H54 (cell line): ENCODE measurements at places on chromosomes 13 and 19.

- DNase-seq = no peak
Observed at GRCh38 chr19:13121551-13122274, 3.6 kb downstream of the NACC1 start.

GRCh38 chr19:39046037-39046821, 13.9 kb upstream of the FBXO27 start:
- DNase-seq = no peak

GRCh38 chr13:37383856-37384370, 214.7 kb downstream of the POSTN start:
- no peak for DNase-seq

GRCh38 chr13:111156421-111156820, 41.3 kb downstream of the ARHGEF7 start:
- no peak for DNase-seq

DNA sequence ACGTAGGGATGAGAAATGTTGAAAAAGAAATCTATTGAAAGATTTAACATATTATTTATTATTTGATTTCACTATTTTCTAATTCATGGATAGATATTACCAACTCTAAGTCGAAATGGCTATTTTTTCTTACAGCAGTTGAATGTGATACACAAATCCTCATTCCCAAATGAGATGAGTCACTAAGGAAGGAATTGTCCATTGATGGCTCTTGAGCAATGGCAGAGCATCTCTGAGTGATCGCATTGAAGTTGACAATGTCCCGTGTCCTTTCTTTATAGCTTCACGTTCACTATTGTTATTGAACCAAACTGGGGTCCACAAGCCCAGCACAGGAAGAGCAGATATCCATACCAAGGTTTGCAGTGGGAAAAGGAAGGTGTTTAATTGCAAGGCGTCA, 648.3 kb upstream of the SPRY2 start:
- no peak for DNase-seq

DNA sequence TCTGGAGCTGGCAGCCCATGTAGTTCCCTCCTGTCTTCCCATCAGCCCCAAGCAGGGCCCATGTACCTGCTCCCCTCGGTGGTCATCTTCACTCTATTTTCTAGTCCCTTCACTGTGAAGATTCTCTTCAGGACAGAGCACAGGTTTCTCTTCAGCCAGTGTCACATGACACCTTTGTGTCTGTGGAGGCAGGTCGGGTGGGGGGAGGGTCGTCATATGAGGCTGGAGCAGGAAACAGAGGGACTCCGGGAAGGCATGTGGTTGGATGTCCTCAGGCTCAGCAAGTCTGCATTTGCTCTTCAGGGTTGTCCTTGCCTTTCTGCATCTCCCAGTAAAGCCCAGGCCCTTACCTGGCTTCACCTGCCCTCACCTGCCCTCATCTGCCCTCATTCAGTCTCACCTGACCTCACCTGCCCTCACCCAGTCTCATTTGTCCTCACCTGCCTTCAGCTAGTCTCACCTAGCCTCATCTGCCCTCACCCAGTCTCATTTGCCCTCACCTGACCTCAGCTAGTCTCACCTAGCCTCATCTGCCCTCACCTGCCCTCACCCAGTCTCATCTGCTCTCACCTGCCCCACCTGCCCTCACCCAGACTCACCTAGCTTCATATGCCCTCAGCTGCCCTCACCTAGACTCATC, 120.3 kb downstream of the ZDHHC20 start:
- no peak for DNase-seq

- no peak for DNase-seq
Observed at GRCh38 chr19:24060687-24061356, 26.2 kb upstream of the ZNF254 start.

DNA sequence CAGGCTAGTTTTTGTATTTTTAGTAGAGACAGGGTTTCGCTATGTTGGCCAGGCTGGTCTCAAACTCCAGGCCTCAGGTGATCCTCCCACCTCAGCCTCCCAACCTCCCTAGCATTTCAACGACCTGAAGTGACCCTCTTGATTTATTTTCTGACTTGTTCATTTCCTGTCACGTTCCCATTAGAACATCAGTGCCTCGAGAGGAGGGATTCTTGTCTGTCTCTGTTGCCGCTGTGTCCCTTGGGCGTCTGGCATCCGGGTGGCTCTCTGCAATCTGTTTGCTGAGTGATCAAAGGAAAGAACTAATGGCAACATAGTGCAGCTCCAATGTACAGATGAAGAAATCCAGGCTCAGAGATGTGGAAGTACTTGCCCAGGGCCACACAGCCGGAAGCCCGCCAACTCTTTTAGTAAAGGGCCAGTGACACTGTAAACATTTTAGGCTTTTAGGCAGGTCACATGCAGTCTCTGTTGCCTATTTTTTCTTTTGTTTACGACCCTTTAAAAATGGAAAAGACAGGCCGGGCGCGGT, 47.5 kb downstream of the NFIC start:
- DNase-seq = no peak

DNA sequence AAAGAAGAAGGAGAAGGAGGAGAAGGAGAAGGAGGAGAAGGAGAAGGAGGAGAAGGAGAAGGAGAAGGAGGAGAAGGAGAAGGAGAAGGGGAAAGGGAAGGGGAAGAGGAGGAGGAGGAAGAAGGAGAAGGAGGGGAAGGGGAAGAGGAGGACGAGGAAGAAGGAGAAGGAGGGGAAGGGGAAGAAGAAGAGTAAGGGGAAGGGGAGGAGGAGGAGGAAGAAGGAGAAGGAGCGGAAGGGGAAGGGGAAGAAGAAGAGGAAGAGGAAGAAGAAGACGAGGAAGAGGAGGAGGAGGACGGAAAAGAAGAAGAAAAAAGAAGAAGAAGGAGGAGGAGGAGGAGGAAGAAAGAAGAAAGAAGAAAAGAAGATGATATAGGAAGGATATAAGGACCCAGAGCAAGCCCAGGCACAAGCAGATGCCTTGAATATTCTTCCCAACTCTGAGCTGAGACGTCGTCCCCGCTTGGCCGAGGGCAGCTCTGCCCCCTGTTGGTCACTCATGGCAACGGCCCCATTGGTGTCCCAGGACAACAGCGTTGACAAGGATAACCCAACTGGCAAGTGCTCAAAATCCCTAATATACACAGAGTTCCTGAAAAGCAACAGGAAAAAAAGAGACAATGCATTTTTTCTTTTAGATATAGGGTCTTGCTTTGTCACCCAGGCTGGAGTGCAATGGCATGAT, 30.6 kb upstream of the IGSF23 start:
- DNase-seq = peak; percentile 42

DNA sequence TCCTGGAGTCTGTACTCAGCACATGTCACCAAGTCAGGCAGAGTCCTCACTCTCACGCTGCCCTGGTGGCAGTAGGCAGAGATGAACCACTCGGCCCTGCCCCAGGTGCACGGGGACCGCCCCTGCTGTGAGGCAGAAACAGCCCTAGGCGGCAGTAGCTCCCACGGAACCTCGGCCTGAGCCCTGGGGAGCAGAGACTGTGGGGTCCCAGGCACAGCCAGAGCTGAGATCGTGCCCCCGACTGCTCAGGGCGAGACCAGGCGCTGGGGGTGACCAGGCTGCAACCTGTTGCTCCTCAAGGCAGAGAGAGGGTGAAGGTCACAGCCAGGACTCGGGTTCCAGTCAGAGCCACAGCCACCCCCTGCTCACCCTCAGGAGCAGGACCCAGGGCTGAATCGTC, 34.9 kb downstream of the AP1M1 start:
- no peak for DNase-seq

GRCh38 chr19:677201-677600, 1.0 kb downstream of the FSTL3 start:
- peak; percentile 95 for DNase-seq

DNA sequence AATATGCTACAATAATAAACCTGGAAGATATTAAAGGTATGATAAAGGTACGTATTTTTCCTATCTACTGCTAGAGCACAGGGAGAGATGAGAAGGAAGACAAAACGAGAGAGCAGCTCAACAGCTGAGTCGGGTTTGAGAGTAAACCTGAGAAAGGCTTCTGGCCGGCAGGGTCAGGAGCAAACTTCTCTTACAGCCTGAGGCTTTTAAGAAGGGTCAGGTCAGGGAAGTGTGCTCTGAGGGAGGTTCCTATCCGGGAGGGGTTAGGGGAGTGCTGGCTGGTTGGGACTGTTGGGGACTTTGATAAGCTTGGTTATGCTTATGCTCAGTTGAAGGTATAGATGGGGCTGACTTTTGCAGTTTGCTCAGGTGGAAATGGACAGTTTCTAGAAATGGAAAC, 77.7 kb upstream of the PRR20A start:
- DNase-seq = no peak

DNA sequence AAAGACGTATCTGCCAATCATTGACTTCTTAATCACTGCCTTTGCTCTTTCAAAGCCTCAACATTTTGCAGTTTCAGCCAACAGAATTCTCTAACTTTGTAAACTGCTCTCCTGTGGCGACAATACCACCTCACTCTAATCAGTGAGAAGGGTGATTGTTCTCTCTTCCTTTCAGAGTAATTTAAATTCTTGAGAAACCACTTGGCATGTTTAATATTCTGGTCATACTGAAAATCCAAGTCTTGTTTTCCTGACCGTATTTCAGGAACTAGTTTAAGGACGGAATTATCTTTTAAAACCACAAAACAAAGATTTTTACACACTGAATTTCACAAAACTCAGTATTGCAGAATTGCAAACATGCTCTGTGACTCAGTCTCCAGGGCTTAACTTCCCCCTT, 5.2 kb upstream of the CDC16 start:
- DNase-seq = no peak

DNA sequence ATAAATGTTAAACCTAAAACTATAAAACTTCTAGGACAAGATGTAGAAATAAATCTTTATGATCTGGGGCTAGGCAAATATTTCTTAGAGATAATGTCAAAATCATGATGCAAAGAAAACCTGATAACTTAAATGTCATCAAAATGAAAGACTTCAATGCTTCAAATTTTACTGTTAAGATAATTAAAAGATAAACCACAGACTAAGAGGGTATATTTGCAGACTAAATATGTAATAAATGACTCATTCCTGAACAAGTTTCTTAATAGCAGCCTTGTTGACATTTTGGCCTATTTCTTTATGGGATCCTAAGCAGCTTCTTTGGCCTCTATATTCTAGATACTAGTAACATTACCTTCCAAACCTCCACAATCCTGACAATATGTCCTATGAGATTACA, 2878.3 kb upstream of the PCDH20 start:
- DNase-seq = no peak

GRCh38 chr19:32373585-32374295, 28.3 kb downstream of the ZNF507 start:
- DNase-seq = peak; percentile 47

GRCh38 chr13:40064154-40065097, 409.0 kb downstream of the COG6 start:
- DNase-seq = no peak

GRCh38 chr13:41271456-41272285, 8.3 kb upstream of the MTRF1 start:
- no peak for DNase-seq

- DNase-seq = no peak
Observed at GRCh38 chr13:105343134-105343806, 1192.2 kb downstream of the EFNB2 start.

GRCh38 chr19:38534574-38534973, 83.2 kb downstream of the MAP4K1 start:
- DNase-seq = no peak

DNA sequence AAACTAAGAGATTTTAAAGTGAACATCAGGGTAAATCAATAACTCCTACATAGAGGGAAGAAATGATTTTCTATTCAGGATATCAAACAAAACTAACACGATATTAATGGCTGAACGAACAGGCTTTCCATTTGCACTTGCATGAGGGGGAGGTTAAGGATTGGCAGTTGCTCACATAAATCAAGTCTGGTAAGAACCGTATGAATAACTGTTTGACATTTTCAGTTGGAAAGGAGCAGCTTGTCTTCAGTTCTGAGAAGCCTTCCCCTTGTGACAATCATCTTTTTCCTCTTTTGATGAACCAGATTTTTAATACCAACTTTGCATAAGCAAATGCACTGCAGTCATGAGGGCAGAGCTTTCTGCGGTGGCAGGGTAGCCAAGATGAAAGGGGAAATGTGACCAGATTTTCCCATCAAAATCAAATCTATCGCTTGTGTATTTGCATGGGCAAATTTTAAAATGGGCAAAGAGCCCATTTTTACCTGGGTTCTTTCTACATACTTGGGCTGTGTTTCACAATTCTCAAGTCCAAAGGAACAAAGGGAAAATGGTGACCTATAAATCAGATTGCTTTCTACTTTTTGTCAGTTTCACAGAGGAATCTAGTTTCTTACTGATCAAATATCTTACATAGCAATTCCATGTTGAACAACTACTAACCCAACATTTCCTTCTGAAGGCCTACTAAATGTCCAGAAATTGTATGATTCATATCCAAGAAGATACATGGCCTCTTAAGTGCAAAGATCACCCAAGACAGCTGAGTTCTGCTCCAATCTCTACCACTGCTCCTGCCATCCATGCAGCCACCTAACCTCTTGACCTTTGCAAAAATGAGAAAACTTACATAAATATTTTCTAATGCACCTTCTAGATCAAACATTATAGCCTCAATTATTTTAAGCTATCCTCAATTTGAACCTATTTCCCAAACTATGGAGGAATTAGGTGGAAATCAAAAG, 249.6 kb downstream of the OXGR1 start:
- no peak for DNase-seq

DNA sequence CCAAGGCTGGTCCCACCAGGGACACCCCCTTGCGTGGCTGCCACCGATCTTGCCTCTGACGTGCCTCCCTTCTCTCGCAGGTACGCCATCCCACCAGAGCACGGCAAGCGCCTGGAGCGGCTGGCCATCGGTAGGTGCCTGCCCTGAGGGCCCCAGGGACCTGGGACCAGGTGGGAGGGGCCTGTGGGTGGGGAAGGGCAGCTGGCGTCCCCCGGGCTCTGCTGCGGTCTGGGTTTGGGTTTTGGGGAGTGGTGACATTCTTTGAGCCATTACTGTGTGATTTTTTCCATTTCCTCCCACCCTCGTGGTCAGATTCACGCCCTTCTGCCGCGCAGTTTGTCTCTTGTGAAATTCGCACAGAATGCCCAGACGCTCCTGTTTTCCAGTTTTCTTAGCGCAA, 102.0 kb downstream of the KDM4B start:
- DNase-seq = no peak

DNA sequence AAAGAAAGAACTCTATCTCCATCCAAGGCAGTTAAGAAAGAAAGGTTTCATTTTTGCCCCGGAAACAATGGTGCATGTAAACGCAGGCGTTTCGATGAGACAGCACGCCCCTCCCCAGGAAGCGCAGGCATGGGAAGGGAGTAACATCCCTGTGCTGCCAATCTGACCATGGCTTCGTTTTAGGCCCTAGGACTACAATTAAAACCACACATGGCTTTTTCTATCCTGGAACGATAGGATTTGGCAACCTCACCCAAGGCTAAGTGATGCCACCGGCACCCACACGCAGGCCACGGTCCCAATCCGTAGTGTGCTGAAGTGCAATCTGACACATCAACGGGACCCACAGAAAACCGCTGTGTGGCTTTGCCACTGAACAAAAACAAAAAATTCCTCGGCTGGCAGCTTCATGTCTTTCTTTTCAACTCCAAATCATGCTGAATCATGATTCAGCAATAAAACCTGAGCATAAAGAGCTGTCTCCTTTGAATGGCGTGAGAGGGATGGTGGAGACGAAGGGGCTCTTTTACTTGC, 24.2 kb downstream of the RANBP3 start:
- no peak for DNase-seq
